Osteocyte (in vitro differentiated cells): ENCODE measurements at places on chromosomes 16 and 17. TPM values are rescaled to one million over a fixed set of nuclear protein-coding genes. Genes with fewer than 3 reads are reported as not detected.

Gene CLDN9
- total RNA-seq, result not detected in 2 replicates

- no peaks in the 10 kb centered on the region for H3K36me3 ChIP-seq
- H3K4me3 ChIP-seq, result no peak overlapping the region
- H3K4me1 ChIP-seq, result no peaks in the 10 kb centered on the region
- no peaks in the 10 kb centered on the region for H3K27me3 ChIP-seq
- no peak for DNase-seq
- no peak overlapping the region for H3K27ac ChIP-seq
Measured at GRCh38 chr17:71251276-71251675, 869.5 kb upstream of the SOX9 start.

- no peak for DNase-seq
- H3K36me3 ChIP-seq, result no peaks in the 10 kb centered on the region
- H3K27ac ChIP-seq, result peak overlapping the region; percentile 89
- H3K4me1 ChIP-seq, result peaks cover 45% of the 10 kb centered on the region
Measured at GRCh38 chr16:85126705-85127378, 14.6 kb upstream of the CIBAR2 start.

Gene TRPV3
- total RNA-seq, result 0.08 and 0.50 TPM in 2 replicates

DNA sequence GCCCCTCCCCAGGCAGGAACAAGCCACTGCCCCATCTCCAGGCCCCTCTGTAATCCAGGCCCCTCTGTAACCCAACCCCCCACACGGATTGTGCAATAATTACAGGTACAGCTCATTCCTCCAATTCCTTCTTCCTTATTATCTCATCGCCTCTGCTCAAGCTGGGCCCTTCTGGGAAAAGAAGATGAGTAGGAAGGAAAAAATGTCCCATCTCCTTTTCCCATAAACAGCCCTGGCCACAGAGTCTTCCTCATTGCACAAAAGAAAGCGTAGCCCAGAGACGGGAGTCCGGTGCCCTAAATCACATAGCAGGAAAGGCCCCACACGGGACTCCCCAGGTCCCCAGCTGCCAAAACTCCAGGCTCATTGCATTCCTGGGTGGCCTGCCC lies 3.6 kb upstream of the LITAFD start:
- no peak overlapping the region for H3K4me3 ChIP-seq
- DNase-seq, result no peak
- no peaks in the 10 kb centered on the region for H3K27me3 ChIP-seq
- peak overlapping the region; percentile 14 for H3K27ac ChIP-seq

DNA sequence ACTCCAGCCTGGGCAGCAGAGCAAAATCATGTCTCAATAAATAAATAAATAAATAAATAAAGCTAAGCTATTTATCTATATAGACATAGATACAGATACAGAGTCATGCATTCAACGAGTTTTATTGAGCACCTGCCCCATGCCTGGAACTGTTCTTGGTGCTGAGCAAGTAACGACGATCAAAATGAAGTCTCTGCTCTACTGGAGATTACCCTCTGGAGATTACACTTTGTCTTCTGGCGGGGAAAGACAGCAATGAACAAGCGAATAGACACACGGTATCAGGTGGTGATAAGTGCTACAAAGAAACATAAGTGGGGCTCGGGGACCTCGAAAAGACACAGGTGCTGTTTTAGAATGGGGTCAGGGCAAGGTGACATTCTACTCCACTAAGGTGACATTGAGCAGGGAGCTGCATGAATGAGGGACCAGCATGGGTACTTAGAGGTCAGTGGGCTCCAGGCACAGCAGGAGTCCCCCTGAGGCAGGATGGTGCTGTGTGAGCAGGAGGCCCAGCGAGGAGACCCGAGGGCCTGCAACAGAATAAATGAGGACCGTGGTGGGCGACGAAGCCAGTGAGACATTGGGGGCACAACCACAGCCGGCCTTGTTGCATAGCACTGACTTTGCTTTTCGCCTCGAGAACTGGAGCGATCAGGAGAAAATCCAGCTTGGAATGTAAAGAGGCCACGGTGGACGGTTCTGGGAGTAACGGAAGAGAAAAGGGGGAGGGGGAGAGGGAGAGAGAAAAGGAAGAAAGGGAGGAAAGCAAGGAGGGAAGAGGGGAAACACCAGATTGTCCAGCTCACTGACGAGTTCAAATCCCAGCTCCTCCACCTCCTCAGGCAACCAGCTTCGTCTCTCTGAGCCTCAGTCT lies 42.4 kb upstream of the MEAK7 start:
- no peak for DNase-seq
- H3K27ac ChIP-seq, result no peak overlapping the region
- H3K27me3 ChIP-seq, result no peaks in the 10 kb centered on the region
- H3K4me1 ChIP-seq, result peaks cover 47% of the 10 kb centered on the region
- no peaks in the 10 kb centered on the region for H3K36me3 ChIP-seq

- no peaks in the 10 kb centered on the region for H3K27me3 ChIP-seq
- H3K27ac ChIP-seq, result no peak overlapping the region
- no peak overlapping the region for H3K4me3 ChIP-seq
- DNase-seq, result no peak
Measured at GRCh38 chr16:84845496-84846002, 25.8 kb downstream of the CRISPLD2 start.

DNA sequence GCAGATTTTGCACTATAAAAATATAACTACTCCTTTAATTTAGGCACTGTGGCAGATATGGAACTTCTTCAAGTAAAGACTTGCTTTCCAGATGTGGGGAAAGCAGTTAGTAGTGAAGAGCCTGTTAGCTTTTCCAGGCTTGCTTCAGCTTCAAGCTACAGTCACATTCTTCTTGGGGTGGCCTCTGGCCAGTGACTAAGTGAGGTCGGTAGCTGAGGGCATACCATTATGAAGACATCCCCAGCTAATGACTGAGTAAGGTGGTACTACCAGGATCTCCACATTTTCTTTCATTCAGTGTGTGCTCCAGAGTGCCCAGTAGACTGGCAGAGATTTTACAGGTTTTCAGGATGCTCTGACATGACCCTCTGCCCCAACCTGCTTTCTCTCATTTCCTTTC lies 167.1 kb upstream of the KIF2B start:
- H3K27me3 ChIP-seq, result peaks cover 16% of the 10 kb centered on the region
- no peak for DNase-seq
- H3K36me3 ChIP-seq, result no peaks in the 10 kb centered on the region
- H3K4me3 ChIP-seq, result no peak overlapping the region

DNA sequence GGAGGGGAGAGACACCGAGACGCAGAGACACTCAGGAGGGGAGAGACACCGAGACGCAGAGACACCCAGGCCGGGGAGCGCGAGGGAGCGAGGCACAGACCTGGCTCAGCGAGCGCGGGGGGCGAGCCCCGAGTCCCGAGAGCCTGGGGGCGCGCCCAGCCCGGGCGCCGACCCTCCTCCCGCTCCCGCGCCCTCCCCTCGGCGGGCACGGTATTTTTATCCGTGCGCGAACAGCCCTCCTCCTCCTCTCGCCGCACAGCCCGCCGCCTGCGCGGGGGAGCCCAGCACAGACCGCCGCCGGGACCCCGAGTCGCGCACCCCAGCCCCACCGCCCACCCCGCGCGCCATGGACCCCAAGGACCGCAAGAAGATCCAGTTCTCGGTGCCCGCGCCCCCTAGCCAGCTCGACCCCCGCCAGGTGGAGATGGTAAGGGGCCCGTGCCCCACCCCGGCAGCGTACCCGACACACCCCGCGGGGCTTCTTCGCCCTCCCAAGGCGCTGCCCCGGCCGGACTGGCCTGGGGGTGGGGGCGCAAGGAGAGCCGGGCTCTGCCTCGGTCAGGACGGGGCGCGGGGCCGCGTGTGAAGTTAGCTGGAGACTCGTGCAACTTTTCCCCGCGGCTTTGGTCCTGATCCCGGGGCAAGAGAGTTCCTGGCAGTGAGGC lies 427 bp downstream of the PPP1R1B start:
- peaks cover 60% of the 10 kb centered on the region for H3K27me3 ChIP-seq
- no peak for DNase-seq
- H3K4me1 ChIP-seq, result peaks cover 15% of the 10 kb centered on the region
- peak overlapping the region; percentile 65 for H3K4me3 ChIP-seq
- H3K36me3 ChIP-seq, result no peaks in the 10 kb centered on the region
- H3K27ac ChIP-seq, result no peak overlapping the region

GRCh38 chr17:34465789-34466188 lies 102.8 kb upstream of the CCL1 start:
- no peaks in the 10 kb centered on the region for H3K27me3 ChIP-seq
- no peak for DNase-seq
- H3K36me3 ChIP-seq, result no peaks in the 10 kb centered on the region
- H3K27ac ChIP-seq, result no peak overlapping the region

DNA sequence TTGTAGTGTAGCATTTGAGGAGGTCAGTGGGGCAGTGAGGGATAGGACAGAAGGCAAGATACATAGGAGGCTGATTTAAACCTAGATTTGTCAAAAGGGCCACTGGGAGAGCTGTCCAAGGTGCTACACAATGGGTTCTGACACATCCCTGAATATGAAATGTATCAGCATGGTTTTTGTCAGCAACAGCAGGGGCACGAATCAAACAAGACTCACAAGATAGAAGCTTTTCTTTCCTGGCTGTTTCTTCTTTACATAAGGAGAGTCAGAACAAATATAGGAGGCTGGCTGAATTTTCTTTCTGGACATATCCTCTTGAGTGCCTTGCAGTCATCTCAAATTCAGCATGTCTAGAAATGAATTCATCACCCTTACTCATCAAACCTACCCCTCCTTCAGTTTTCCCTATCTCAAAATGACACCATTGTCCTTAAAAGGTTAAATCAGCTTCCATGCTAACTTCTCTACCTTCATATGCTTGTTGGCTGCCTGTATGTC lies 130.5 kb downstream of the NPIPB5 start:
- peak; percentile 80 for DNase-seq
- no peaks in the 10 kb centered on the region for H3K27me3 ChIP-seq
- H3K27ac ChIP-seq, result no peak overlapping the region
- no peaks in the 10 kb centered on the region for H3K4me1 ChIP-seq
- H3K36me3 ChIP-seq, result no peaks in the 10 kb centered on the region

GRCh38 chr17:74210191-74211140 lies 2.9 kb upstream of the TTYH2 start:
- no peaks in the 10 kb centered on the region for H3K27me3 ChIP-seq
- H3K27ac ChIP-seq, result no peak overlapping the region
- H3K4me1 ChIP-seq, result peaks cover 51% of the 10 kb centered on the region
- no peak overlapping the region for H3K4me3 ChIP-seq
- peaks cover 34% of the 10 kb centered on the region for H3K36me3 ChIP-seq

Gene AKAP1
- 16.8 and 18.5 TPM in 2 replicates for total RNA-seq

GRCh38 chr17:8255499-8255898 lies 6.4 kb downstream of the PFAS start:
- H3K4me1 ChIP-seq, result peaks cover 2% of the 10 kb centered on the region
- H3K27ac ChIP-seq, result no peak overlapping the region
- no peaks in the 10 kb centered on the region for H3K27me3 ChIP-seq
- peaks cover 7% of the 10 kb centered on the region for H3K36me3 ChIP-seq

Gene HSD17B1
- 1.2 and 1.4 TPM in 2 replicates for total RNA-seq

GRCh38 chr17:61390479-61390791 lies 9.2 kb upstream of the TBX2 start:
- H3K36me3 ChIP-seq, result peaks cover 2% of the 10 kb centered on the region
- H3K4me1 ChIP-seq, result peaks cover 13% of the 10 kb centered on the region
- H3K27me3 ChIP-seq, result no peaks in the 10 kb centered on the region
- no peak for DNase-seq
- H3K4me3 ChIP-seq, result no peak overlapping the region
- no peak overlapping the region for H3K27ac ChIP-seq

GRCh38 chr16:2331931-2332267 lies 8.6 kb downstream of the ABCA3 start:
- no peak overlapping the region for H3K27ac ChIP-seq
- peaks cover 13% of the 10 kb centered on the region for H3K27me3 ChIP-seq
- peaks cover 4% of the 10 kb centered on the region for H3K4me1 ChIP-seq
- H3K36me3 ChIP-seq, result no peaks in the 10 kb centered on the region

DNA sequence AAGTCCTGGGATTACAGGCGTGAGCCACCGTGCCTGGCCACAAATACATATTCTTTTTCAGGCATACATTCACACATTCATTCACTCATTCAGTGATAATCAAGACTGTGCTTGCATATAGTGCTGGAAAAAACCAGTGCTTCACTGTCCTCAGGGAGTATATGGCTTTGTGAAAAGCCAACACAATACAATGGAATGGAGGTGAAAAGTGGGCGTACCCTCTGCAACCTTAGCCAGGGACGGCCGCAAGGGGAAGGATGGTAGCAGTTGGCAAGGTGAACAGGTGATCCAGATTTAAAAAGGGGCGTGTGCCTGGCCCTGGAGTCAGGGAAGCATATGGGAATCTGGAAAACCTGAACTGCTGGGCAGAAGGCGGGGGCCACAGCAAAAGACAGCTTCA lies 18.1 kb upstream of the GAN start:
- no peak for DNase-seq
- no peak overlapping the region for H3K4me3 ChIP-seq
- H3K27ac ChIP-seq, result no peak overlapping the region
- peaks cover 5% of the 10 kb centered on the region for H3K36me3 ChIP-seq

- H3K27me3 ChIP-seq, result no peaks in the 10 kb centered on the region
- H3K4me3 ChIP-seq, result no peak overlapping the region
- DNase-seq, result no peak
- H3K4me1 ChIP-seq, result no peaks in the 10 kb centered on the region
Measured at GRCh38 chr17:73870473-73870872, 226.2 kb upstream of the SDK2 start.

- H3K4me3 ChIP-seq, result no peak overlapping the region
- no peak for DNase-seq
- H3K27me3 ChIP-seq, result peaks cover 68% of the 10 kb centered on the region
Measured at GRCh38 chr16:86513471-86514277, 3.3 kb downstream of the FOXF1 start.

DNA sequence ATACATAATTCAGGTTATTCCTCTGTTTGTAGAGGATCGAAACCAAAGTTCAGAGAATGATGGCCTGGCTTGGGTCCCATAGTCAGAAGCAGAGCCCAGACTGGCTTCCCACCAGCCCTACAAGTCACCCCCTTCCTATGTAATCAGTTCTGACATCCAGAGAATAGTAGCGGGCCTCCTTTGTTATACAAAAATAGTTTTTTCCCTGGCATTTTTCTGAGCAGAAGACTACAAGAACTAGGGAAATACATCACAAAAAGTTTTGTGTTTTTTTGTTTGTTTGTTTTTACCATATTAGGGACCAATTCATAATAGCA lies 19.2 kb downstream of the ATPAF2 start:
- no peak overlapping the region for H3K4me3 ChIP-seq
- peaks cover 11% of the 10 kb centered on the region for H3K36me3 ChIP-seq
- DNase-seq, result no peak
- no peaks in the 10 kb centered on the region for H3K27me3 ChIP-seq

GRCh38 chr17:79023886-79024771 lies at the start of gene C1QTNF1:
C1QTNF1 (plus strand) TSS chr17:79024169; CDS start chr17:79043969, 19,800 bp downstream.
- peaks cover 2% of the 10 kb centered on the region for H3K27me3 ChIP-seq
- H3K36me3 ChIP-seq, result peaks cover 9% of the 10 kb centered on the region
- H3K4me3 ChIP-seq, result peak within 1 kb of the TSS; percentile 92
- peak within 1 kb of the TSS; percentile 63 for H3K27ac ChIP-seq
- no peak for DNase-seq

DNA sequence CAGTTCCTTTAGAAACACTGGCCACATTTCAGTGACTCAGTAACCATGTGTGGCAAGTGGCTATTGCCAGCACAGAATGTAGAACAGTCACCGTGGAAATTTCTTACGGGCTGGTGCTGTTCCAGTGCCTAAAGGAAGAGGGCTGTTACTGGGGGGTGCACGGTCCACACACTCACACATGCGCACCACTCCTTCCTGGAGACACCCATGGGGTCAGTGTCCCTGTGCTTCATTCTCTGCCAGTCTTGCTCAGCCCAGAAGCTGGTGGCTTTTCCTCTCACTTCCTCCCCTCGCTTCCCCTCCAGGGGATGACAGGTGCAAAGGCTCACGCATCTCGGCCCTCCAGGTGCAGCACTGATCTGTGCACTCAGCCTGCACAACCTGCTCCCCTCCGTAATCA lies 115.6 kb downstream of the CCDC182 start:
- no peaks in the 10 kb centered on the region for H3K4me1 ChIP-seq
- peaks cover 27% of the 10 kb centered on the region for H3K36me3 ChIP-seq
- no peaks in the 10 kb centered on the region for H3K27me3 ChIP-seq

GRCh38 chr17:82241183-82241925 lies 12.5 kb downstream of the SLC16A3 start:
- H3K4me3 ChIP-seq, result peak overlapping the region; percentile 18
- H3K27me3 ChIP-seq, result no peaks in the 10 kb centered on the region
- H3K36me3 ChIP-seq, result peaks cover 20% of the 10 kb centered on the region
- DNase-seq, result no peak
- H3K27ac ChIP-seq, result peak overlapping the region; percentile 87
